Stimulated activated CD8-positive, alpha-beta memory T cell treated with anti-CD3 and anti-CD28 coated beads, Interleukin-7, amount 100 ng/mL, for 1 hour (primary cell): ENCODE measurements at places on chromosomes 5 and 9.

- no peak for DNase-seq
Observed at GRCh38 chr5:176819476-176819875, 9.1 kb downstream of the UNC5A start.

GRCh38 chr5:122701640-122702523 lies 73.0 kb upstream of the SNX2 start:
- DNase-seq: no peak

DNA sequence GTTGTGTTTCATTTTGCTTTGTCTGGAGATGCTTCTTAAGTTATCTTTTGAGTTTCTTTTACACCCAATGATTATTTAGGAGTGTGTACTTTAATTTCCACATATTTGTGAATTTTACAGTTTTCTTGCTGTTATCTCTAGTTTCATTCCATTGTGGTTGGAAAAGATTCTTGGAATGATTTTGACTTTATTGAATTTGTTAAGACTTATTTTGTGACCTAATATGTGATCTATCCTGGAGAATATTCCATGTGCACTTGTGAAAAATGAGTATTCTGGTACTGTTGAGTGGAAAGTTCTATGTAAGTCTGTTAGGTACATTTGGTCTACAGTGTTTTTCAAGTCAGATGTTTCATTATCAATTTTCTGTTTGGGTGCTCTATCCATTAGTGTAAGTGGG lies 24.4 kb upstream of the GRAMD2B start:
- no peak for DNase-seq

- no peak for DNase-seq
Observed at GRCh38 chr5:172743112-172743959, 27.7 kb downstream of the DUSP1 start.

DNA sequence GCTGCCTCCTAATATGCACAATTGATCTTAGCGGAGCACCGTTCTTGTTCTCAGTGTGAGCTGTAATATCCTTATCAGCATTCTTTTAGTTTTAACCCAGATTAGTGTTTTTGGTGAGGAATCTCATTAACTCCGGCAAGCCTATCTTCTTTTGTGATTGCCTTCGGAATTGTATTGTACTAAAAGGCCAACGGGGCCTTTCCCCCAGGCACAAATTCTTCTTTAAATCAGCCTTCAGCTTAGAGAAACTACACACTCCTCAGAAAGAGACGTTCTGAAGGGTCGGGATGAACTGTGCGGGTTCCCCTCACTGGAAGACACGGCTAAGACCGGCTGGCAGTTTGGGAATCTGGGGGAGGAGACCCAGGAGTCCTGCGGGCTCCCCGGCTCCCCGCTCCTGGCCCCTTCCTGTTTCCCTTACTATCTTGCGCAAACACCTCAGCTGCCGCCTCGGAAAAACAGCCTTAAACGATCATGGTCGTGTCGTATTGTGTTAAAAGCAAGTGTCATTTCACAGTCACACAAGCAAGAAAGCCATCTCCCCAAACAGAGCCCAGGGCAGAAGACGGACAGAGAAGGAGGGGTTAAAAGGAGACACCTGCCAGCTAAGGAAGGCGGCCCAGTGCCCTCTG lies 353.1 kb upstream of the IRX2 start:
- no peak for DNase-seq

GRCh38 chr5:168747987-168748777 lies 169.0 kb upstream of the PANK3 start:
- DNase-seq: no peak
